Spinal cord (tissue), 10 donors: ENCODE measurements at places on chromosomes 3 and 15. TPM values are rescaled to one million over a fixed set of nuclear protein-coding genes. Genes with fewer than 3 reads are reported as not detected.
A peak's percentile ranks its signal among the peaks of the same experiment; 100 is the strongest.

DNA sequence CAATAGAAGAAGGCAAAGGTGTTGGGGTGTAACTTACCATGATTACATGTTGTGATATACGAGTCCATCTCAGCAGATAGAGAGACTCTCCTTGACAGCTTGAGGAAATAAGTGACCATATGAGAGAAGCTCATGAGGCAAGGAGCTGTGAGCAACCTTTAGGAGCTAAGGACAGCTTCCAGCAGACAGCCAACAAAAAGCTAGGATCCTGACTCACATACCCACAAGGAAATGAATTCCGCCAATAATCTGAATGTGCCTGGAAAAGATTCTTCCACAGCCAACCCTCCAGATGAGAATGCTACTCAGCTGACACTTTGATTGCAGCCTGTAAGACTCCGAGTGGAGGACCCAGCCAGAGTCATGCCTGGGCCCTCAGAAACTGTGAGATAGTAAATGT is 339.6 kb upstream of the TPRG1 start:
- no peaks in the 10 kb centered on the region for H3K4me1 ChIP-seq
- no peak for DNase-seq
- no peak overlapping the region for H3K4me3 ChIP-seq
- no peak overlapping the region for H3K27ac ChIP-seq
- no peaks in the 10 kb centered on the region for H3K36me3 ChIP-seq

DNA sequence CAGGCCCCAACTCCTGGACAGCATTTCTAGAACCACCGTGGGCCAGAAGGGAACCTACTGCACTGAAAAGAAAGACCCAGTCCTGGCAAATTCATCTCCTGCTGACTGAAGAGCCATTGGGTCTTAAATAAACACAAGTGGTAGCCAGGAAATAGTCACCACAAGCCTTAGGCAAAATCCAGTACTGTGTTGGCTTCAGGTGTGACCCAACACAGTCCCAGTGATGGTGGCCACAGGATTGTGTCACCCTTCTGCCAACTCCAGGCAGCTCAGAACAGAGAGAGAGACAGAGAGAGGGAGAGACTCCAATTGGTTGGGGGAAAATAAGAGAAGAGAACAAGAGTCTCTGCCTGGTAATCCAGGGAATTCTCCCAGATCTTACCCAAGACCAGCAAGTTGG is 23.1 kb downstream of the NEDD4 start:
- no peaks in the 10 kb centered on the region for H3K27me3 ChIP-seq
- H3K36me3 ChIP-seq, result no peaks in the 10 kb centered on the region
- DNase-seq, result no peak
- no peak overlapping the region for H3K27ac ChIP-seq
- H3K4me3 ChIP-seq, result no peak overlapping the region

DNA sequence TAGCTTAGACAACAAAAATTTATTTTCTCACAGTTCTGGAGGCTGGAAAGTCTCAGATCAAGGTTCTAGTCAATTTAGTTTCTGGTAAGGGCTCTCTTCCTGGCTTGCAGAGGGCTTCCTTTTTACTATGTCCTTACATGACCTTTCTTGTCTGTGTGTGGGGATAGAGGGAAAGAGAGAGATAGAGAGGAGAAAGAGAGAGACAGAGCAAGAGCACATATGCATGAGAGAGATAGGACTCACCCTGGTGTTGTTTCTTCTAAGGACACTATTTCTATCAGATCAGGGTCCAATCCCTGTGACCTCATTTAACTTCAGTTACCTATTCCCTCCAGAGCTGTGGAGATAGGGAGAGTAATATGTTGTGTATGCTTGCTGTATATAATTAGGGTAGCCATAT is 44.9 kb upstream of the TEX9 start:
- H3K27me3 ChIP-seq, result no peaks in the 10 kb centered on the region
- H3K27ac ChIP-seq, result no peak overlapping the region
- no peak overlapping the region for H3K4me3 ChIP-seq
- no peaks in the 10 kb centered on the region for H3K4me1 ChIP-seq
- no peaks in the 10 kb centered on the region for H3K36me3 ChIP-seq

DNA sequence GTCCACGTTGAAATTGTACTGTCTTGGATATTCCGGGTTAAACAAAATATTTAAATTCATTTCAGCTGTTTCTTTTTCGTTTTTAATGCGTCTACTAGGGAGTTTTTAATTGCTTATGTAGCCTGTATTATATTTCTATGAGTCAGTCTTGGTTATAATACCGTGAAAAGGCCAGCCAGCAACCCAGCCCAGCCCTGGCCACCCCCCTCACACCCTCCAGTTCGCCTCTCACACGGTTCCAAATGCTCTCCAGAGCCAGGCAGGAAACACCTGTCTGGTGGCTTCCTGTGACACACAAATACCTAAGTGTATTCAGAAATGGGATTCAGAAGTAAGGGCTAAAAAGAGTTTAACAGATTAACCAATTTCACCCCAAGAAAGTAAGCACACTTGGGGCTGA is 4.4 kb downstream of the SH3BP5 start:
- no peak for DNase-seq
- no peak overlapping the region for H3K4me3 ChIP-seq
- H3K27me3 ChIP-seq, result no peaks in the 10 kb centered on the region
- no peak overlapping the region for H3K27ac ChIP-seq
- peaks cover 48% of the 10 kb centered on the region for H3K4me1 ChIP-seq
- peaks cover 6% of the 10 kb centered on the region for H3K36me3 ChIP-seq

- peaks cover 28% of the 10 kb centered on the region for H3K4me1 ChIP-seq
- H3K4me3 ChIP-seq, result no peak overlapping the region
- no peak overlapping the region for H3K27ac ChIP-seq
- peaks cover 11% of the 10 kb centered on the region for H3K27me3 ChIP-seq
Observed at GRCh38 chr3:194326968-194327217, 24.2 kb downstream of the CPN2 start.

DNA sequence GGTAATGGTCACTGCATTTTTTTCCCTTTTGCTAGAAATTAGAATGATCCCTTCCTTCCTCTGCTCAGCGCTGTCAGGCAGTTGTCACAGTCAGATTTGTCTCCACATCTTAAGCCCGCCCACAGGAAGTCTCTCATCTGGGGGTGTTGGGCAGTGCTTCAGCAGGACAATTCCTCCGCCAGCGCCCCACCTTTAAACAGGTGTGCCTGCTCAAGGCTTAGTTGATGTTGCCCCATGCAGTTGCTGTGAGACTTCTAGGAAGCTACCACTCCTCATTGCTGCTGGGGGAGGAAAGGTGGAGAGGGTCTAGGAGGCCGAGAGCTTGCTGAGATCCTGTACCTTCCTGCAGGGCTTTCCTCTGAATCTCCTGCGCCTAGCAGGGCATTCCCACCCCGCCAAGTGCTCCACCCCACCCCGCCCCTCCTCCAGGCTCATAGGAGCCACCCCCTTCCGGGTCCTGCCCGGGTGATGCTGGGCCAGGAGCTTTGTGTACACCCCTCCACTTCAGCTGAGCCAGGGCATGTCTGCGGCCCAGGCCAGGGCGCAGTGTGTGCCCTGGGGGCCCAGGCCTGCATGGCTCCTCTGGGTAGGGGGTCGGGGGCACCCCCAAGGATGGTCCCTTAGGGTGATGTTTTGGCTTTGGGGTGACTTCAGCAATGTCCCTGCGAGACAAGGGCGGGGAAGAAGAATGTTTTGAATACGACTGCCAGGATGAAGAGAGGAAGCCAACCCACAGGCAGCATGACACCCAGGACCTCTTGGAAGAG is 68.7 kb downstream of the TRAK1 start:
- H3K4me1 ChIP-seq, result peaks cover 17% of the 10 kb centered on the region
- DNase-seq, result no peak
- no peak overlapping the region for H3K4me3 ChIP-seq
- H3K27ac ChIP-seq, result no peak overlapping the region

DNA sequence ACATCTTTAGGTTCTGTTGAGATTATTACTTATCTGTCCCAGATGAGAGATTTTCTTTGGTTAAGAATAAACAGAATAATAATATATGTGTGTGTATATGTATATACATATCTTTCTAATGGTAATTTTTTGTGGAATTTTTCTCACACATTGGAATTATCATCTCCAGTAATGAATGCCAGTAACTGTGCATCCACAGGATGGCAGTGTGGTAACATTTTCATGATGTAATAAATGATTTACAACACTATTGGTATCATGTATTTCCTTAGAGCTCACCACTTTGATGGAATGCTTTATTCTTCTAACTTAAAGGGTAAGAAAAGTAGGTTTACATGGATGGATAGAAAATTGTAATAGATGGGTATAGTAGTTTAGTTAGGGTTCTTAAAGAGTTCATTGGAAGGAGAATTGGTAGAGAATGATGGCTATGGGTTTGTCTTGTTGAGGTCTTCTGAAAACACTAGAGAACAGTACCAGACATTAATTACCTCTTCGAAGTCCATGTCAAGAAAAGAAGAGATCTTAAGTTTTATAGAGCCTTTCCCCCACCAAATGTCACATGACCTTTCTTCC is 78.1 kb downstream of the STT3B start:
- no peak overlapping the region for H3K4me3 ChIP-seq
- H3K36me3 ChIP-seq, result peaks cover 4% of the 10 kb centered on the region
- H3K27ac ChIP-seq, result no peak overlapping the region
- DNase-seq, result no peak
- no peaks in the 10 kb centered on the region for H3K27me3 ChIP-seq
- H3K4me1 ChIP-seq, result no peaks in the 10 kb centered on the region

GRCh38 chr3:186044427-186044826 is 64.5 kb downstream of the ETV5 start:
- H3K36me3 ChIP-seq, result peaks cover 8% of the 10 kb centered on the region
- peak overlapping the region; percentile 12 for H3K27ac ChIP-seq
- no peak for DNase-seq
- no peak overlapping the region for H3K4me3 ChIP-seq

DNA sequence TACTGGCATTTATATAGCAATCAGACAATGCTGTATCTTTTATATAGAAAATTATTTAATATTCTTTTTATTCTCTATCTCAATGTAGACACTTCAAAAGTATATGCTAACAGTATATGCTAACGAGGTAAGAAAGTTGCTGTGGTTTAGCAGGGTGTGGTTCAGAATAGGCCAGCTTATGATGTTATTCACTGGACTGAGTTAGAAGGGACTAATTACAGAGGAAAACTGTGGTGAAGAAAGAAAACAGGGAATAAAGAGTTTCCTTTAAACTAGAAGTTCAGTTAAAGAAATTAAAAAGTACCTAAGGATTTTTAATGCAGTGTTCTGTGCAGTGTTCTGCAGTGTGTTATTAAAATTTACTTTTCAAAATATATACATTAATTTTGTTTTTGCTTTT is 59.4 kb downstream of the MYO9A start:
- H3K36me3 ChIP-seq, result no peaks in the 10 kb centered on the region
- no peak overlapping the region for H3K27ac ChIP-seq
- H3K4me3 ChIP-seq, result no peak overlapping the region
- no peak for DNase-seq
- H3K27me3 ChIP-seq, result no peaks in the 10 kb centered on the region

- H3K27ac ChIP-seq, result no peak overlapping the region
- no peaks in the 10 kb centered on the region for H3K4me1 ChIP-seq
- H3K36me3 ChIP-seq, result no peaks in the 10 kb centered on the region
- no peaks in the 10 kb centered on the region for H3K27me3 ChIP-seq
- no peak overlapping the region for H3K4me3 ChIP-seq
Observed at GRCh38 chr3:160667452-160667851, 9.5 kb upstream of the ARL14 start.

GRCh38 chr3:106758459-106758858 is 618.8 kb upstream of the CCDC54 start:
- H3K4me3 ChIP-seq, result no peak overlapping the region
- H3K36me3 ChIP-seq, result no peaks in the 10 kb centered on the region
- DNase-seq, result no peak
- no peaks in the 10 kb centered on the region for H3K27me3 ChIP-seq
- H3K27ac ChIP-seq, result no peak overlapping the region

GRCh38 chr15:74994236-74994635 is 1.1 kb upstream of the SCAMP5 start:
- no peaks in the 10 kb centered on the region for H3K36me3 ChIP-seq
- H3K4me3 ChIP-seq, result no peak overlapping the region
- no peaks in the 10 kb centered on the region for H3K27me3 ChIP-seq
- DNase-seq, result no peak
- H3K27ac ChIP-seq, result peak overlapping the region; percentile 70
- H3K4me1 ChIP-seq, result peaks cover 38% of the 10 kb centered on the region

GRCh38 chr3:11709782-11710181 is 66.1 kb upstream of the VGLL4 start:
- no peaks in the 10 kb centered on the region for H3K27me3 ChIP-seq
- H3K4me3 ChIP-seq, result no peak overlapping the region
- H3K27ac ChIP-seq, result no peak overlapping the region
- H3K36me3 ChIP-seq, result no peaks in the 10 kb centered on the region

DNA sequence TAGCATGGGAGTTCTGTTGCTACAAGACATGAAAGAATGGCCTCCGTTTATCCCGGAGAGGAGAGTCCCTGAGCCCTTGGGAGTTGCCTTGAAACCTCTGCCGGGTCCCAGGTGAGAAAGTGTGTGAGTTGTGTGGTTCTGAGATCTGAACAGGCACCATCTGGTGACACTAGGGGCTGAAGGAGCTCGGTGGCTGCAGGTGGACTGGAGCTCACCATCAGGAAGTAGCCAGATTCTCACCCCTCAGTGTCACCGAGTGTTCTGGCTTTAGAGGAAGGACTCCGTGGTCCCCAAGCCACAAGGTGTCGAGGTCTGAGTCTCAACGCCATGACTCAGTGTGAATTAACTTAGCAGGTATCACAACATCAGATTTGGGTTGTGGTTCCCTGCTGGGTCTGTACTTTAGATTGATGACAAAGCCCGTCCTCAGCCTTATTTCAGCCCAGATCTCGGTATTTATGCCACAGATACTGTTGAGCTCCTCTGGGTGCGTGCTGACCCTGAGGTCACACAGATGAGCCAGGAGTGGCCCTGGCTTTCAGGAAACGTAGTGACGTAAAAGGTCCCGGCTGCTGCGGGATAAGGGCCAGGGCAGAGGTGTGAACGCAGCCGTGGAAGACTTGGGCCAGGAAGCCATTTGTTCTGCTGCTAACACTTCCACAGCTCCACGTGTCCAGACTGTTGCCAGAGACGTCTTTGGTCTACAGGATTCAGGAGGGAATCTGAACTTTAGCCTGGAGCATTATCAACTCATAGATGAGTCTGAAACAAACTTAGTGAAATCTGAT is 54.4 kb downstream of the PGPEP1L start:
- DNase-seq, result no peak
- peaks cover 65% of the 10 kb centered on the region for H3K36me3 ChIP-seq
- H3K27me3 ChIP-seq, result no peaks in the 10 kb centered on the region
- peaks cover 30% of the 10 kb centered on the region for H3K4me1 ChIP-seq
- no peak overlapping the region for H3K4me3 ChIP-seq

DNA sequence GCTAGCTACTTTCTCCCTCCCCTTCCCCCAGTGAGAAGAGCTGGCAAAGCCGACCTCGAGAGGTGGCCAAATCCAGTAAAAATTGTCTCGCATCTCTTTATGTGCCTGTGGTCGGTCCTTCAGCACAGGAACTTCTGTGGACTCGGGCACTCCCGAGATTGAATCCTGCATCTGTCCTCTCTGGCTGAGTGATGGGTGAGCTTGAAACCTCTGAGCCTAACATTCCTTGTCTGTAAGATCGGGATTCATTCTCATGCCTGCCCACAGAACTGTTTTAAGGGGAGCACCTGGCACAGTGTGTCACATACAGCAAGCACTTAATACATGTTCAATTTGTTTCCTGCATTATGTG is 11.3 kb downstream of the CX3CR1 start:
- no peaks in the 10 kb centered on the region for H3K36me3 ChIP-seq
- H3K27ac ChIP-seq, result no peak overlapping the region
- no peak for DNase-seq

Gene GOLGA6A
- polyA plus RNA-seq, result 0.21 TPM

Gene MEX3B
- 31.7 TPM for polyA plus RNA-seq

Gene SLC38A3
- polyA plus RNA-seq, result 71.5 TPM

Gene GPR176
- polyA plus RNA-seq, result 28.1 TPM

Gene TLR9
- not detected for polyA plus RNA-seq

Gene RPL4
- 2,291 TPM for polyA plus RNA-seq

Gene NCEH1
- polyA plus RNA-seq, result 10.1 TPM

Gene ARGFX
- polyA plus RNA-seq, result not detected
